ENCODE measurements at places on chromosomes 6 and 20.

DNA sequence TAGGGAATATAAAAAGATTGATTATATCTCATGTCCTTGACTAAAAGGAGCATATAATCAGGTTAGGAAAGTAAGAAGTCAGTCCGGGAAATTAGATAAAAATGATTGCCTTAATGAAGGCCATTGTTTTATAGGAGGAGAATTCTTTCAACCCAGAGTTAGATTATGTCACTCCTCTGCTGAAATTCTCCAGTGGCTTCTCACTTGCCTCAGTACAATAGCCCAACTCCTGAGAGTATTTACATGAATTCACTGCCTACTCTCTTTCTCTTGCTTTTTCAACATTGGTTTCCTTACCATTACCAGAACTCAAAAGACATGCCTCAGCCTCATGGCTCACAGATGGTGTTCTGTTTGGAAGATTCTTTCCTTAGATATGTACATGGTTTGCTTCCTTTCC, 114.9 kb downstream of the EPHA7 start:
- no peak for DNase-seq

DNA sequence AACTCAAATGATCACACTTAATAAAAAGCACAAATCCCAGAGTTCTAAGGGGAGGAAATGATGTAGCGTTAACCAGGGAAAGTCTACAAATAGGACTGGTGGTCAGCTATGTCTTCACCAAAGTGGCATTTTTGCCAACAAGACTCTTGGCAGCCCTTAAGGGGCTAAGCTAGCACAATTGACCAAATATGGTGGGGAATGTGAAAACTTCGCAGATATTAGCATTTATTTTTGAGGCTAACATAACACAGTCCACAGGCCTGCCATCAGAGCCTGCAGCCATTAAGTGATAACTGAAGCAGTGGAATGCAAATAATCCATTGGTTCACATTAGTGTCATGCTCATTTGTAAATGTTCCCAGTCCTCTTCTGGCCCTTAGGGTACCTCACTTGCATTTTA, 274.6 kb downstream of the FOXC1 start:
- DNase-seq: no peak

DNA sequence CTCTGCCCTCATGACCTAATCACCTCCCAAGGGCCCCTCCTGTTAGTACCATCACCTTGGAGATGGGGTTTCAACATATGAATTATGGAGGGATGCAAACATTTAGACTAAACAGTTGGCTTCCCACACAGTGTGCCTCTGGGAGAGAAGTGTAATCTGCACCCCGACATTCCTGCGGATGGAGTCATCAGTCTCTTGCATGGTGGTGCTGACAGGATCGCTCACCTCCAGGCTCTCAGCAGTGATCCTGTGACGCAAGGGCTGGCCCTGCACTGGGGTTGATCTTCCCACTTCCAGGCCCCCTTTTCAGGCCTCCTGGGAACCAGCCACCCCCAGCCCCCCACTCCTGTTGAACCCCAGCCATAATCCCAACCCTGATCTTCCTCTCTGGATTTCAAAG, 16.0 kb upstream of the PI16 start:
- no peak for DNase-seq

DNA sequence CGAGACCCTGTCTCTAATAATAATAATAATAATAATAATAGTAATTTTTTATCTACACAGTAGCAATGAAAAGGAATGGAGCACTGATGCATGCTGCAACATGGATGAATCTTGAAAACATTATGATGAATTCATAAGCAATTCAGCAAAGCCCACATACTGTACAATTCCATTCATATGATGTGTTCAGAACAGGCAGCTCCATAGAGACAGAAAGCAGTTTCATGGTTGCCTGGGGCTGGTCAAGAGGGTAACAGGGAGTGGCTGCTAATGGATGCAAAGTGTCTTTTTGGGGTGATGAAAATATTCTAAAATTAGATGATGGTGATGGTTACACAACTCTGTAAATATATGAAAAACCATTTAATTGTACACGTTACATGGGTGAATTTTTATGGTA, 43.6 kb downstream of the SLC24A3 start:
- no peak for DNase-seq

GRCh38 chr6:137911675-137912191, 44.7 kb downstream of the TNFAIP3 start:
- no peak for DNase-seq

DNA sequence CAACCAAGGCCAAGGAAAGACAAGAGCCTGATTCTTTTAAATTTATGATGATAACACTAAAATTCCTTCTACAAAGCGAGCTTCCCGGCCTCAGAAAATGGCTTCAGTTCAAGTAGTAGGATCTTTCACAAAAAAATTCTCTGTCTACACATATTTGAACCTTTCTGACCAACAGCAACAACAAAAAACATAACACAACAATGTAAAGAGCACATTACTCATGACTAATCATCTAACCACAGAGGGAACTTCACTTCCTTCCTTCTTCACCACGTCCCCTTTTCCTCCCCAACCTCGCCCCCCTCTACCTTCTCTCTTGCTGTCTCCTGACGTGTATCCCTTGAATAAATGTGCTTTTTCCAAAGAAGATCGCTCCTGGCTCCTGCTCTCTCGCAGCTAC, 228.2 kb downstream of the MYLK4 start:
- DNase-seq: no peak

GRCh38 chr20:48630342-48631075, 197.3 kb downstream of the PREX1 start:
- no peak for DNase-seq

- peak; percentile 63 for DNase-seq
Observed at GRCh38 chr20:22371843-22372242, 212.5 kb downstream of the FOXA2 start.

DNA sequence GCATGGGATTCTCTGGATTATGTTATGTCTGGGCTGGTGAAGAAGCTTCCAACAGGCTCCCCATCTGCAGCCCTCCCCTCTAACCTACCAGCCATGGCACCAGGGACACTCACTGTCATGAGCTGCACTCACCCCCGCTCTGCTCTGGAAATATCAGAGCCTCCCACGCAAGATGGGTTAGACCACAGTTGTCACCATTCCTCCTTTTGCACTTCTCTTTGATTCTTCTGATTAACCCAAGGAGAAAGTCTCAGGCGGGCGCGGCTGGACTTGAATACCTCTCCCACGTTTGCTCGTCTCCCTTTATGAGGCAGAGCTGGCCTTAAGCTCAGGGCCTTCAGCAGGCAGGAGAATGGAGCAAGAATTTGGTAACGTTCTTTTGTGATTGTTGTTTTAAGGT, 128.1 kb downstream of the CEBPB start:
- DNase-seq: no peak

- DNase-seq: no peak
Observed at GRCh38 chr6:140897349-140897748, 1235.4 kb upstream of the GJE1 start.

DNA sequence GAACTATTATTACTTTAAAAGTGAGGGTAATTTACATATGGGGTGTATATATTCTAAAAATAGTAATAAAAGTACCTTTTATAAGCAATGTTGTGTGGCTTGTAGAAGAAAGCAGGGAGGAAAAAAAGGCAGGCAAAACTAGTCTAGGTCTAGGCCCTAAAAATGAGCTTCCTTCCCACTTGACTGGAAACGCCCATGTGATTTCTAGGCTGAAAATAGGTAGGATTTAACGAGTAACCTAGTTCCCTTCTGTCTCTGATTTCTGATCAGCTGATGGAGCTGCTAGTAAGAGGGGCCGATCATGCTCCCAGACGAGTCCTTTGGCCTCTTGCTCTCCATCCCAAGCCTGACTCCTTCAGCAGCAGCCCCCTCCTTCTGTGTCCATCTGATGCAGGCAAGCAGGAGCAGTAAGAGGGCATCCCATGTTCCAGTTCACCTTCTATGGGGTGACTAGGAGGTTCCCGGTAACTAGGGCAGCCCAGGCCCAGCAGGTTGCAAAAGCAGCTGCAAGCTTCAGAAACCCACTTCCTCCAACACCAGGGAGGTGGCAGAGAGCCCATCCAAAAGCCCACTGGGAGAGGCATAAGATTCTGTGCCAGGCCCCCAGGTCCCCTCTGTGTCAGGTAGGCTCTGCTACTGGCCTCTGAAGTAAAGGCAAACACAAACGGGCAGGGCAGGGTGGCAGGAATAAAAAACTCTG, 24.4 kb downstream of the TBC1D20 start:
- no peak for DNase-seq

GRCh38 chr6:39079197-39080125, 30.9 kb downstream of the GLP1R start:
- no peak for DNase-seq

DNA sequence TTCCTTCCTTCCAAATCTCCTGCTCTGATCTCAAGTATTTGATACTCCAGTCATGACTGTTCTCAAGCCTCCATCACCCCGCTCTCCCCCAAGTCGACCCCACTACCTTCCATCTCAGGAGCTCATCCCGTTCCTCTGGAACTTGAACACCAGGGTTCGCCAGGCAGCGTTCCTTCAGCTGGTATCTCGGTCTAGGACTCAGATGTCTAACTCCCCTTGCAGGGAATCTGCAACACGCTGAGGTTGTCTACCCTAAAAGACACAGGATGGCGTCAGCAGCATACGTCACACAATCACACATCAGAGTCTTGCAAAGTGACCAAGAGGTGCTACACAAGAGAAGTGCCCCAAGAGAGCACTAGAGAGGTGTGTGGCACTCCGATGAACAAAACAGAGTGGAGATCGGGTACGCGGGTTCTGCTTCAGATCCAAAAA, 706 bp downstream of the ZNF184 start:
- peak; percentile 77 for DNase-seq

DNA sequence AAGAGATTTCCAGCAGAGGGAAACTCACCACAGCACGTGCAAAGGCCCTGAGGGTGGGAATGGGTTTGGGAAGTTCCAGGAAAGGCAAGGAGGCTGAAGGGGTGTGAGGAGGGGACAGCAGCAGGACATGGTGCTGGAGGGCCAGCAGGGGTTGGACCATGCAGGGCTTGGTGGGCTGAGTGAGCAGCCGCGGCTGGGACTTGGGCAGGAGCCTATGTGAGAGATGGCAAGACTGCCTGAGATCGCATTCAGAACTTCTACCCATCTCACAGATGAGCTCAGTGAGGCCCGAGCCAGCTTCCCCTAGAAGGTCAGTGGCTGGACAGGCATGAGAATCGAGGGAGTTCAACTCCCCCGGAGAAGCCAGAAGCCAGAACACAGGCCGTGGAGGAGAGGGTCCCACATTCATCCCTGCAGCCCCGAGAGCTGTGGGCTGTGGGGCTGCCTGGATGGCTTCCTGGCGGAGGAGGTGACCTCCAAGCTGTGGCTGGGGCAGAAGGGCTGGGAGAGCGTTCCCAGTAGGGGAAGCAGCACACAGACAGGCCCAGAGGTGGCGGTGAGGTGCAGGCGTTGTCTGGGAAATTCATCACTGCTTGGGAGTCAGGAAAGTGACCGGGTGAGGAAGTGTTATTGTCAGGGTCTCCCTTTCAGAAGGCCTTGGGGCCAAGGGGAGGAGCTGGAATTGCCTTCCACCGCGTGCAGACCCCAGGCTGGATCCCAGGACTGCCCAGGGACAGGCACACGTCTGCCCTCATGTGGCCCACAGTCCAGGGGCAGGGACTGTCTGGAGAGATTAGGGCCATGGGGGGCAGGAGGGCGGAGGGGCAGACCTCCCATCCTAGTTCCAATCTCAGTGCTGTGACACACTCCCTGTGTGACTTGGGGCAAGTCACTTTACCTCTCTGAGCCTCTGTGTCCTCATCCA, 103.8 kb downstream of the CEBPB start:
- no peak for DNase-seq

- no peak for DNase-seq
Observed at GRCh38 chr6:324729-325125, 32.4 kb downstream of the DUSP22 start.

DNA sequence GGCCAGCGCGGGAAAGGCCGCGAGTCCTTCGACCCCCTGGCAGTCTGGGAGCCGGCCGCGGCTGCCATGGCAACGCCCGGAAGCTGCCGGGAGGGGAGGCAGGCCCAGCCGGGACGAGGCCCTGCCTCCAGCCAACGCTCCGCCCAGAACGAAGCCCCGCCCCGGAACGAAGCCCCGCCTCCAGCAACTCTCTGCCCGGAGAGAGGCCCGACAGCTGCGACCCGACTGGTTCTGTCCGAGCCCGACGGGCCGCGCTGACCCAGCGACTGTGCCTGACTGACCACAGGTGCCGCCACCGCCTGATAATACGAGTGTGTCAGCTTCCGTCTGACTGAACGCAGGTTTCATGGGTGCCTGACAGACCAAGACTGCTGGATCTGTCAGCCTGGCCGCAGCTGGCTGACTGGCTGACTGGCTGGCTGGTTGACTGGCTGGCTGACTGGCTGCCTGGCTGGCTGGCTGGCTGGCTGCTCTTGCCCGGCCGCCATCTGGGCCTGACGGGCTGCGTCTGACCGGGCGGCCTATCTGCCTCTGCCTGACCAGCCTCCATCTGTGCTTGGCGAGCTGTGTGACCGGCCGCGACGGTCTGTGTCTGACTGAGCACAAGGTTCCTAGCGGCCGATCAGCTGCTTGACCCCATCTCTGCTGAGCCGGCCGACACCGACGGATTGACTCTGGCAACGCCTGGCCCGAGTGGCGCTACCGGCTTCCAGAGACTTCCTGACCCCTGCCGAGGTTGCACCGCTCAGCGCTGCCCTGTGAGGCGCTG, 89.7 kb upstream of the EPB41L1 start:
- DNase-seq: peak; percentile 85

GRCh38 chr20:53706466-53707370, 113.1 kb upstream of the ZNF217 start:
- DNase-seq: no peak

GRCh38 chr6:166418691-166419143, 36.0 kb upstream of the MPC1 start:
- DNase-seq: no peak

GRCh38 chr20:24916412-24916811, 32.7 kb upstream of the CST7 start:
- no peak for DNase-seq

DNA sequence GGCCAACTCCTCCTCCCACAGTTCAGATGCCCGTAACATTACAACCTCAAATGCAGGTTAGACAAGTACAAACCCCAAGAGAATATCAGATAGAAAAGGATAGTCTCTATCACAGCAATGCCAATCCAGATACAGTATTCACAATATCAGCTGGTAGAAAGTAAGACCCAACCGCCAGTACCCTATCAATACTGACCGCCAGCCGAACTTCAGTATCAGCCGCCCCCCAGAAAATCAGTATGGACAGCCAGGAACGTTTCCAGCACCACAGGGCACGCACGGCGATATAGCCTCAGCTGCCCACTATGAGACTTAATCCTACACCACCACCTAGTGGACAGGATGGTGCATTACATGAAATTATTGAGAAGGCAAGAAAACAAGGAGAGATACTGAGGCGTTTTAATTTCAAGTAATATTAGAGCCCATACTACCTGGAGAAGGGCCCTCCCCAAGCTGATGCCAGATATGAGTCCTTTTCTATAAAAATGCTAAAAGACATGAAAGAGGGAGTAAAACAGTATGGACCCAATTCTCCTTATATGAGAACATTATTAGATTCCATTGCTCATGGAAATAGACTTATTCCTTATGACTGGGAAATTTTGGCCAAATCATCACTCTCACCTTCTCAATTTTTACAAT, 17.6 kb upstream of the EIF2S2 start:
- peak; percentile 37 for DNase-seq

DNA sequence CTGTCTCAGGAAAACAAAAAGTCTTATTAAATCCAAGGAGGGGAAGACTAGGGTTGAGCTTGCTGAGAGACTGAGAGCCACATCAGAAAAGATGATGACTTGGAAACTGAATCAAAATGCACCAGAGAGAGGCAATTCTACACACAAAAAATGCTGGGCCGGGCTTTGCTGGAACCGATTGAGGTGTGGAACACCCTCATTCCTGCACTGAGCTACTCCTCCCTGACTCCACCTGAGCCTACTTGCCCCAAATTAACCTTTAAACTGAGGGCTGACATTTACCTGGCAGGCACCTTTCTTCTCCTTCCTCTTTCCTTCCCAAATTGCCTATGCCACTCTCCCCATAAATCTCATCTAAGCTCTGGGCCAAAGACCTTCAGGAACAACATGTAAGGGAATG, 40.8 kb upstream of the MBOAT1 start:
- no peak for DNase-seq
